Muscle of leg (tissue), 16 donors: ENCODE measurements at places on chromosomes 4 and X. TPM values are rescaled to one million over a fixed set of nuclear protein-coding genes. Genes with fewer than 3 reads are reported as not detected.

GRCh38 chr4:125132729-125133128, 182.0 kb upstream of the FAT4 start:
- no peak for DNase-seq

- peak; percentile 66 for DNase-seq
Measured at GRCh38 chr4:114384629-114385028, 214.0 kb upstream of the UGT8 start.

DNA sequence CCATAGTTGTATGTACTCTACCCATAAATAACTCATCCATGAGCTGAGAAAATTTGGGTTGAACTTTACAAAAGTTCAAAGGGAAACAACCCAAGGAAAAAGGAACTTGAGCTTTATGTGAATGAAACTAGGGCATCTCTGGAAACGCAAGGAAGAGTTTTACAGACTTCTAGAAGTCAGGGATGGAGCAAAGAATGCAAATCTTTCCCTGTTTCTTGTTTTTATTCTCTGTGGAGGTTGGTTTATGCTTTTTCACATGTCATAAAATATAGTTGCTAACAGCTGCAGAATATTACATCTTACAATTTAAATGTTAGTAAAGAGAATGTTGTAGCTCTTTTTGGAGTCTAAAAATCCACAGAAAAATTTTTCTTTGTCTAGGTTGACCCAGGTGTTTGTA, 754.1 kb downstream of the PCDH7 start:
- DNase-seq = peak; percentile 73

- no peak for DNase-seq
Measured at GRCh38 chrX:113300580-113300979, 459.9 kb upstream of the AMOT start.

GRCh38 chr4:76383001-76383400, 37.9 kb downstream of the CCDC158 start:
- DNase-seq = no peak

GRCh38 chr4:105417624-105418023, 56.2 kb downstream of the PPA2 start:
- DNase-seq = no peak

DNA sequence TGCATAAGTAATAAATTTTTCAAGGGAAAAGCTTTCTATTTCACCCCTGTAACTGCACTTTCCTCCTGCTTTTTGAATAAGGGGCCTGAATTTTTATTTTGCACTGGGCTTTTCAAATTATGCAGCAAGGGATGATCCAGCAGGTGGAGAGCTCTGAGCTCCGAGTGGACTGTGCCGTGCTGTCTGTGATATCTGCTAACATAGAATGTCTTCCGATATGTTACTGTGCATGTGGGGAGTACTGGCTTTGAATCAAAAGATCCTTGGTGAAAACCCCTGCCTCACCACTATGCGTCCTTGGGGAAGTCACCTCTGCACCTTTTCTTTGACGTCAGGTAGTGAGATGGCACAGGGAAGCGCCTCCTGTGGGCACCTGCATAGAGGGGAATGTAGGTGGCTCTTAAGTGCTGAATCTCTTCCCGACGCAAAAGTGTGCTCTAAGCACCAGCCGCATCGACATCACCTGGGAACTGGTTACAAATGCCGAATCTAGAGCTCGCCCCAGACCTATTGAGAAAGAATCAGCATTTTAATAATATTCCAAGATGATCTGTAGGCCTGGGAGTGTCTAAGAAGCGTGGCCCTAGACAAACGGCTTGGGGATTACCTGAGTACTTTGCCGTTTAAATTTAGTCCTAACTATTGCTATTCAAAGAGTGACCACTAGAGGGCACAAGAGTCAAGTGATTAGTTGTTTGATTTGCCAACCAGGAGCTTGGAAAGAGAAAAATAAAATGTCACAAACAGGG, 19.2 kb upstream of the WFS1 start:
- peak; percentile 73 for DNase-seq

The ACTRT1 gene
- total RNA-seq = not detected

The ETFDH gene
- 24.3 TPM for total RNA-seq
